ENCODE measurements at places on chromosomes 13 and 19. TPM values are rescaled to one million over a fixed set of nuclear protein-coding genes. Genes with fewer than 3 reads are reported as not detected.

The CYP4F3 gene
- 29.7 TPM for total RNA-seq

DNA sequence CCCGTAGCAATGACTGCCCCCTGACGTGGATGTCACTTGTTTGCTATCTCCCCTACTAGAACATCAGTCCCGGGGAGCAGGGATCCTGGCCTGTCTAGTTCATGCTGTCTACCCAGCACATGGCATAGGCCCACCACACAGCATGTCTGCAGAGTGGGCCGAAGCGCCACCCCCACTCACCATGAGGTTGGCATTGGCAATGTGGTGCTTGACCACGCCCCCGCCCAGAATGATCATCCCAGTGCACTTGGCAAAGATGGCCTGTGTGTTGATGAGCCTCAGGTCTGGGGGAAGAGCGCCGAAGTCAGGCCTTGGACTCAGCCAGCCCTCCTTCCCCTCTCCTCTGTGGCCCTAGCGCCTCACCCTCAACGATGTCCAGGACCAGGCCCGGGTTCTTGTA is 4.8 kb downstream of the DHPS start:
- no peak for DNase-seq

The RFPL4AL1 gene
- total RNA-seq, result not detected

GRCh38 chr13:29801737-29802305 is 48.6 kb downstream of the UBL3 start:
- DNase-seq, result no peak

DNA sequence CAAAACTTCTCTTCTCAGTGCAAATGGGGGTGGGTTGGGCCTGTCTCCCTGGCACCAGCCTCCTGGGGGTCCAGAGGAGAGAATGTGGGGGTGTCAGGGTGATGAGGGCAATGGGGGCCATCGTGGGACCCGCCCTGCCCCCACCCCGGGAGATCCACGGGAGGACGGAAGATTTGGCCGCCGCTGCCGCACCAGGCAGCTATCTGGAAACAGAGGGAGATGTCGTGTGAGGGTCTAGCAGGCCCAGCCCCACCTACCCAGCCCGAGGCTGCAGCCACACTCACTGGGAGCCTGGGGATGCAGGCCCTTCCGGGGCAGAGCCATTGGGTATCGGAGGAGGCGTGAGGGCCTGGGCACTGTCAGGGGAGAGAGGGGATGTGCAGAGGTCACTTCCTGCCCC is 1.8 kb upstream of the TMEM86B start:
- DNase-seq, result no peak

The ZNF563 gene
- total RNA-seq, result 1.5 TPM

The OLFM4 gene
- total RNA-seq, result 50.1 TPM

DNA sequence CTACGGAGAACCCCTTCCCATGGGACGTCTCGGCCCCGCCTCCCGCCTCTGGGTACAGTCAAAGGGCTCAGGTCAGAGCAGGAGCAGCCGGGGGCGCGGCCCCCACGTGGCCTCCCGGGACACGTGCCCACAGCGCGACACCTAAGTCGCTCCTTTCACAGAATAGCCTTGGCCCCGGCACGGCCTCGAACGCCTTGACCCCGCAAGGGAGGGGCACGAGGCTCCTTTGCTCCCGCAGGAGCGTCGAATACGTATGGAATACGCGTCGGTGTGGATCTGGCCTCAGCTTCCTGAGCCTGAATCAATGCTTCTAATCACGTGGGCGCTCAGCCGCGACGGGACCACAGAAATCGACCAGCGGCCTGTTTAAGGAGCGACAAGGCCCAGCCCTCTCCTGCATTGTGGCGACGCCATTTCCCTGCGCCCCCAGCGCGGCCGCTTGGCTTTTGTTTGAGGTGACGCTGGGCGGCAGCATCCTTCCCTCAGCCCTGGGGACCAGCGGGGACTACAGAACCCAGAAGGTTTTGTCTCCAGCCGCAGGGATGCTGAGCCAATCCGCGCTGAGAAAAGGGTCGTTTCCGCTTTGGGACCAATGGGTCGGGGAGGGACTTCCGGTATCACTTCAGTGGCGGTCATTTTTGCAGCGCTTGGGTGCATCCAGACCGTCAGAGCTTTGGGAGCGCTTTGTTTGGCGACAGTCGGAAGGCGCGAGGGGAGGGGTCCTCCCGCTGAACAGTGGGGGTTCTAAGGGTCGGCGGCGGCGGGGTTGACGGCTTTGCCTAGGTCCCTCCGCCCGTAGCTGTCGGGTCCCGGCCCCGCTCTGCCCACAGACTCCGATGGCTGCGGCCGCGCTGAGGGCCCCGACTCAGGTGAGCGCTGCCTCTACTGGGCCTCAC is at the start of gene ZIK1:
ZIK1 (plus strand) TSS at position 625 of the 896 bp plus-strand sequence; CDS start at position 837, 212 bp downstream.
- DNase-seq, result no peak

- no peak for DNase-seq
Measured at GRCh38 chr13:55727683-55728082, 1413.0 kb upstream of the PRR20A start.

GRCh38 chr19:39987167-39987566 is 9.7 kb upstream of the ZNF546 start:
- no peak for DNase-seq

The ADPRHL1 gene
- 1.7 TPM for total RNA-seq

The LMTK3 gene
- 1.7 TPM for total RNA-seq

DNA sequence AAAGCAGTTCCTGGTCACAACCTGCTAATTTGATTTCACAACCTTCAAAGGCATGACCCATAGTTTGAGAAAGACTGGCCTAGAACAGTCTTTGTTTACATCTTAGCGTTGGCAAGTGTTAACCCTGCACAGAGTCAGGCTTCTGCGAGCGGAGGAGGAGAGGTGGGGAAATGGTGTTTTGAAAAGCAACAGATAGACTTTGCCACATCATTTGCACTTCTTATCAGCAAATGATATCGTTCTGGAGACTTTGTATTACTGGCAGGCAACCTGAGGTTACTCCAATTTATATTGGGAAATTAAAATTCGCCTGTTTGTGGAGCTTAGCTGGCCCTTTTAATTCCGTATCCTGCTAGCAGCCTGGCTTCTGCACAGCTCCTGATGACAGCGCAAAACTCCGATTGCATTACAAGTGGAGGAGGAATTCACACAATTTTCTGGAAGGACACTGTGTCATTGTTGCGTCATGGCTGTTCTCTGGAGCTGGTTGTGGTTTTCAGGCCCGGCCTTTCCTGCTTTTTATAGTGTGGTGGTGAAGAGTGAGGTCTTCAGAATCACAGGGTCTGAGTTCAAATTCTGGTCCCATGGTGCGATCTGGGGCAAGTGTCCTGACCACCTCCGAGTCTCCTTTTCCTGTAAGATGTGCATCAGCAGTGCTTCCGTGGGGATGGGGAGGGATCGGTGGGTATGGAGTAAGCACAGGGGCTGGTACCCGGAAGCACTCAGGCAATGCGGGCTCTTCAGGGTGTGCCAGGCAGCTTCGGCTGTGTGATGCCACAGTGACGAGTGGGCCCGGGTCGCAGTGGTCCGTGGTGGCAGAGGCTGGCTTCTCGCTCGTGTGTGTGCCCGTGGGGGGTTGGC is 49.1 kb upstream of the EHD2 start:
- no peak for DNase-seq

DNA sequence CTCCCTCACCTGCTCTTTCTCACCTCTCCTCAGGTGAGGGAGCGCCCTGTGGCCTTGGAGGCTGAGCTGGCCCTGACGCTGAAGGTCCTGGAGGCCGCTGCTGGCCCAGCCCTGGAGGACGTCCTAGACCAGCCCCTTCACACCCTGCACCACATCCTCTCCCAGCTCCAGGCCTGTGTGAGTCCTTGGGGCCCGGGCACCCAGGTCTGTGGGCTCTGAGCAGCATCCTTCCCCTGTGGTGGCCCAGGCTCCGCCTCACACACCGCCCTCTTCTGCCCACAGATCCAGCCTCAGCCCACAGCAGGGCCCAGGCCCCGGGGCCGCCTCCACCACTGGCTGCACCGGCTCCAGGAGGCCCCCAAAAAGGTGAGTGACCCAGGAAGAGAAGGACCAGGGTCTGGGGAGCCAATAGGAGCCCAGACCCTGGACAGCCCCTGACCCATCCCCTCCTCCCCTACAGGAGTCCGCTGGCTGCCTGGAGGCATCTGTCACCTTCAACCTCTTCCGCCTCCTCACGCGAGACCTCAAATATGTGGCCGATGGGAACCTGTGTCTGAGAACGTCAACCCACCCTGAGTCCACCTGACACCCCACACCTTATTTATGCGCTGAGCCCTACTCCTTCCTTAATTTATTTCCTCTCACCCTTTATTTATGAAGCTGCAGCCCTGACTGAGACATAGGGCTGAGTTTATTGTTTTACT is 1.9 kb downstream of the IFNL1 start:
- no peak for DNase-seq

DNA sequence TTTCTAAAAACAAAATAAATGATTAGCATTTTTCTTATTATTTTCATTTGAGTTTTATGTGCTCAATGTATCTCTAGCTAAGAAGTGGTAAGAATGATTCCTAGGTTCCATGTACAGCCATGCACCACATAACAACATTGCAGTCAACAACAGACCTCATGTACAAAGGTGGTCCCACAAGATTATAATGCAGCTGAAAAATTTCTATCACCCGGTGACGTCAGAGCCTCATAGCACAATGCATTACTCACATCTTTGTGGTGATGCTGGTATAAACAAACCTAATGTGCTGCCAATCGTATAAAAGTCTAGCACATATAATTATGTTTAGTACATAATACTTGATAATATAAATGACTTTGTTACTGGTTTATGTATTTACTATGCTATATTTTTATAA is 120.5 kb downstream of the SLC7A1 start:
- DNase-seq, result no peak

- no peak for DNase-seq
Measured at GRCh38 chr13:20231839-20232555, at the start of gene GJB6. Gene GJB6 (minus strand): TSS chr13:20232319. CDS start chr13:20223480, 8,839 bp downstream.

The ICAM5 gene
- total RNA-seq, result 2.0 TPM

DNA sequence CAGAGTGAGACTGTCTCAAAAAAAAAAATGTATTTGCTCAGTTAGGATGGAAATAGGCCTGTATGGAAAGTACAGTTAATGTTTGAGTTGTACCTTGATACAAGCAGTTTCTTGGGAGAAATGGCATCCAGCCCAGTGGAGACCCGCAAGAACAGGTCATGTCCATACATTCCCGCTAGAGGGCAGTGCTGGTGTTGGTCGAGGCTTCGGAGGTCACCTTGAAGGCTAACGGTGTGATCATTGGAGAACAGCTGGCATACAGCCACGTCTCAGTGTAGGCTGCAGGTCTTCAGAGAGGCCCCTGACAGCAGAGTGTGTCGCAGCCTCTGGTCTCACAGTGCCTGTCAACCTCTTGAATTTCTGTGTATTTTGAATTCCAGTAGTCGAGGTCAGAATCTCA is 7.5 kb downstream of the ZNF610 start:
- no peak for DNase-seq

GRCh38 chr13:86788616-86789015 is 882.6 kb upstream of the SLITRK5 start:
- no peak for DNase-seq

The FDX2 gene
- 25.0 TPM for total RNA-seq

- DNase-seq, result no peak
Measured at GRCh38 chr19:2479556-2480194, 3.7 kb downstream of the GADD45B start.

The PIN1 gene
- 73.4 TPM for total RNA-seq

The CEACAM19 gene
- 7.1 TPM for total RNA-seq

DNA sequence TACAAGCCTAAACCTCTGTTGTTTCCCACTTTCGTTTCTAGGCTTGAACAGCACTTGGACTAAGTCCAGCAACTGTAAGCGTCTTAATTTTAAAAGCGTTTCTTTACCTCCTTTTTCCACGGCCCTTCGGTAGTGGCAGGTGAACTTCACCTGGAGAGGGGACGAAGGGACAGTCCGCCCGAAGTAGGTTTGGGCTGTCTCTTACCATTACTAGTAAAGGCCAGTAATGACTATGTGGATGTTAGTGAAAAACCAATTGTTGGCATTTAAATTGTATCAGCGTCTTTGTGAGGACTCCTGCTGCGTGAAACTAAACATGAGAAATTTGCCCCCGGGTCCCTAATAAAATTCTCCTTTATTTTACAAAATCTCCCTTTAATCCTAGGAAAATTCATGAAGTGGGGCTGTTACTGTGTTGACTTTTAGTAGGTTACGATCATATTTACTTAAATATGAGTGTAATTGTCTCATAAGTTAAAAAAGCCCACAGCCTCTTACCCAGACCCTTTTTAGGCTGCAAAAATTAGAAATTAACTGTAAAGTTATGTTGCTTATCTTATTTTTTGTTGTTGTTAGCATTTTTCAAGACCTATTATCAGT is 983 bp downstream of the ITM2B start:
- no peak for DNase-seq

DNA sequence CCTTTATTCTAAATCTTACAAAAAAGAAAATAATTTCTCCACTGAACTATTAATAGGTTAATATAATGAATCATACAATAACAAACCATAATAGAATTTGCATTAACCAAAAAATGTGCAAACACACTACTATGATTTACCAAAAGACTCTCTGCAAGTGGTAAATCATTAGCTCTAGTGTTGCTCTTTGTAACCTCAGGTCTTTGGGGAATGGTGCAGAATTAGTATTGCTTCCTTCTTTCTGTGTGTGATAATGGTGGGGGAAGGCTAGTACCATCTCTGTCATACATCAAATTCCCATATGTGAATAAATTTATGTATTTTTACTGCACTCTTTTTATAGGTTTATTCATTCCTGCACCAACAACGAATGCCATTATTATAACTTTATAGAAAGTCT is 105.1 kb downstream of the COG6 start:
- DNase-seq, result no peak

DNA sequence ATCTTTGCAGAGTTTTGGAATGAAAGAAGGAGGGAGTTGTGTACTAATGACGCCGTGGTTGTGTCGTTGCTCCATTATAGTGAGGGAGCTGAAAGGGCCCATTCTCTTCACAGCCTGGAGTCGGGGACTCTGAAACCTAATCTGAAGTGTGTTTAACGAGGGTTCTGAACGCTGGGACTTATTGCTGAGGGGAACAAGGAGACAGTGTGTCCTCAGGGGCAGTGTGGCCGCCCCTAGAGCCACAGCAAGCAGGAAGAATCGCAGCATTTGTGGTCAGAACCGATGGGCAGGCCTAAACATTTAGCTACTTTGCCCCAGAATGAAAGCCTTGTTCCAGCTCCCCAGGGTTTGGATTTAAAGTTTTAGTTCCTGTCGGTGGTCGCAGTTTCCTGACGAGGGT is 156.4 kb upstream of the RNF113B start:
- peak; percentile 16 for DNase-seq

- DNase-seq, result no peak
Measured at GRCh38 chr13:97254816-97255215, 32.7 kb downstream of the MBNL2 start.

The POU4F1 gene
- total RNA-seq, result not detected

GRCh38 chr19:5561559-5561958 is 6.2 kb downstream of the TINCR start:
- DNase-seq, result no peak

The ZNF256 gene
- total RNA-seq, result 3.7 TPM

GRCh38 chr19:44204772-44205171 is 7.6 kb upstream of the ZNF227 start:
- DNase-seq, result no peak

The SLC15A1 gene
- 7.4 TPM for total RNA-seq

DNA sequence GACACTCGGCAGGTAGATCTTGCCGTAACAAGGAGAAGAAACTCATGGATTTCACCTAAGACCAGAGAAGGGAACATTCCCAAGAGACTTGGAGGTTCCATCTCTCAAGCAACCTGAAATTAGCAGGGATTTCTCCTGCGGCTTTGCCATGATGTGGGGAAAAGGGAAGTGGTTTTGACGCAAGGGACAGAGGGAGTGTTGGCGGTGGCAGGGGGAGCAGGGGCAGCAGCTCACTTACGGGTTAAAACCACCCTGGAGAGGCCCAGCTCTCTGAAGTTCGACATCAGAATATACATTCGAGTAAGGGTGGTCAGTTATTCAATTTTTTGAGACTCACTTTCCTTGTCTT is 76.1 kb upstream of the POMP start:
- no peak for DNase-seq
